Temporal lobe (tissue), 4 donors: ENCODE measurements at places on chromosomes 6 and 20. TPM values are rescaled to one million over a fixed set of nuclear protein-coding genes. Genes with fewer than 3 reads are reported as not detected.

Gene EEF1A2
- total RNA-seq = 209 TPM

Gene PROCR
- 3.9 TPM for total RNA-seq

Gene CCM2L
- 2.2 TPM for total RNA-seq

Gene ATF6B
- 16.7 TPM for total RNA-seq

Gene TAGAP
- 0.49 TPM for total RNA-seq

Gene PRDM13
- not detected for total RNA-seq
